ENCODE measurements at places on chromosomes 2 and 18.

GRCh38 chr2:237150831-237151375 lies 65.2 kb downstream of the COPS8 start:
- DNase-seq: no peak

DNA sequence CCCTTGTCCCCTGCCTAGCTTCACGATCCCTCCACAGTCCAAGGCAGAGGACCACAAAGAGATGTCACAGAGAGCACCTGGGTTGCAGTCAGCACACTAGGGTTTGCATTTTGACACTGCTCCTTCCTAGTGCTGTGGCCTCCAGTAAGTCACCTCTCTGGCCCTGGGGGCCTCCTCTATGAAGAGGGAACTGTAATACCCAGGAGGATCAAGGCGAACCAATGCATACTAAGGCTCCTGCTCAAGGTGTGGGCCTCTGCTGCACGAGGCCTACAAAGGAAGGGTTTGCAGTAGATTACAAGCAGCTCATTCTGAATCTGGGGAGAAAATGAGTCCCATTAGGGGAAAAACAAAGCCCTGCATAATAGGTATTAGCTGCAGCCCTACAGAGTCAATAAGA lies 72.3 kb upstream of the FZD7 start:
- no peak for DNase-seq

- DNase-seq: no peak
These were observed 42.2 kb upstream of the EPHA4 start for GRCh38 chr2:221614274-221614673.

GRCh38 chr2:9002313-9002636 lies 1.2 kb downstream of the MBOAT2 start:
- no peak for DNase-seq

- DNase-seq: no peak
These were observed 609 bp downstream of the SIGLEC15 start for GRCh38 chr18:45826084-45826483.

DNA sequence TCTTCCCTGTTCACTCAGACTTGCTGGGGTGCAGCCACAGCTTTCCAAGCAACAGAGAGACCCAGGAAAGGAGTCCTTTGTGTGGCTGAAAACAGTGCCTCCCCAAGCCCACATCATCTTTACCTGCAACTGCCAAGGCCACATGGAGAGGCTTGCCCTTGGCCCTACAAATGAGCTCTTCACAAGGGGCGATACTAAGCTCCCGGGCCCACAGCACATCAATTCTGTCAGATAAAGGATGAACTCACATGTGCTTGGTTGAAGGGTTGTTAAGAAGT lies 42.3 kb upstream of the SH3RF3 start:
- DNase-seq: no peak

DNA sequence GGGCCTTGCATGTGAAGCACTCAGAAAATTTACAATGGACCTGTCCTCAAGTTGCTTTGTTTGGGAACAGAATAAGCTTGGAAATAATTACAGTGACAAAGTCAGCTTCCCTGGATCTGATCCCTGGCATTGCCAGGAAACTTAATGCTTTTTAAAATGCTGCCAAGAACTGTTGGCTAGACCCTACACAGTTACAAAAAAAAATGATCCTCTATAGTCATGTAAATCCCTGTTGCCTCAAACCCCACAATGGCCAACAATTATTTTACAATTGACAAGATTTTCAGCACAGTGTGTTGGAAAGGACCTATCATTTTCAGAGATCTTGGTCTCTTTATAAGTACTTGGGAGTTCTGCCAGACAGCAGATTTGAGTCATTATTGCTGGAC lies 470.4 kb upstream of the ACVR2A start:
- no peak for DNase-seq
